DMS153 (cell line): ENCODE measurements at places on chromosomes 2 and 18.

- DNase-seq, result no peak
Measured at GRCh38 chr2:12623051-12623450, 93.7 kb upstream of the TRIB2 start.

- no peak for DNase-seq
Measured at GRCh38 chr2:58268685-58269084, 27.6 kb upstream of the FANCL start.

DNA sequence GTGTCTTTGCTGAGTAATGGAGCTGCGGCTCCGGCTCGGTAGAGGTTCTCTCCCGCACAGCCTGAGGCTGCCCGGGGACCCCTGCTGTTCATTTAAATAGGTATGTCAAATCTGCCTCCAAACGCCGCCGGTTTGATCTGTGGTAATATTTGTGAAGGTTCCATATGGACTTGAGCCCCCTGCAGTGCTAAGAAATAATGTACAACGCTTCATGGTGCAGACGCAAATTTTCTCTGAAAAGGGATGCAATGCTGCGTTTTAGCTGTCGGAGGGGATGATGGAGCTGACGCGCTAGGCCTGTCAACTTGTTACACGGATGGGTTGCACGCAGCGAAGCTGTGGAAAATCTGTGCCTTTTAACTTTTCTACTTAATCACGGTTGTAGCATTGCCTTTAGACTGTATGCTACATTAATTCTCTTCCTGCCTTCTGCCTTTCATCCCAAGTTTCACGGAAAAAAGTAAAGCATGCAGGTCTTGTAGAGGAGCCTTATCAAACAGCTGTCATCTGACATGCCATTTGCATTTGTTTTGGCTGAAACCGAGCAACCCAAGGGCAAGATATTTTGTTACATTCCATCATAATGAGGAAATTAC lies 43.2 kb downstream of the MRPS9 start:
- no peak for DNase-seq

DNA sequence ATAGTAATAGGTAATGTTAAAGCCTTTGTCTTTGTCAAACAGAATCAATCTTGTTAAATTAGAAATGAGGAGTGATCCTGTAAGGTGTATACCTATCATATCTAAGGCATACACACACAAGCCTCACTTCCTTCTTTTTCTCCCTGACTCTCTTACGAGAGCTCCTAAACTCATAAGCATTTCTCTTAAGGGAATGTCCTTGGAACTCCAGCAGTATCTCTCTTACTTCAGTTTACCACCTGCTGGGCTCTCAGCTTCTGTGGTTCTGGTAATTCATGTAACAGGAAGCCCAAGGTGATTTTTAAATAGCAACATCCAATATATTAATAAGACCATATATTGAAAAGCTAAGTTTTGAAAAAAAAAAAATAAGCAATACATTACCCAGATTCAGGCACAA lies 85.9 kb downstream of the UBE2E3 start:
- DNase-seq, result no peak

GRCh38 chr2:128967646-128968045 lies 649.0 kb upstream of the HS6ST1 start:
- no peak for DNase-seq

GRCh38 chr2:235493775-235494715 lies at the start of gene AGAP1:
Gene AGAP1 (plus strand): TSS chr2:235494043.
- DNase-seq, result peak; percentile 57

- DNase-seq, result no peak
Measured at GRCh38 chr18:37419315-37419714, 146.3 kb downstream of the CELF4 start.

DNA sequence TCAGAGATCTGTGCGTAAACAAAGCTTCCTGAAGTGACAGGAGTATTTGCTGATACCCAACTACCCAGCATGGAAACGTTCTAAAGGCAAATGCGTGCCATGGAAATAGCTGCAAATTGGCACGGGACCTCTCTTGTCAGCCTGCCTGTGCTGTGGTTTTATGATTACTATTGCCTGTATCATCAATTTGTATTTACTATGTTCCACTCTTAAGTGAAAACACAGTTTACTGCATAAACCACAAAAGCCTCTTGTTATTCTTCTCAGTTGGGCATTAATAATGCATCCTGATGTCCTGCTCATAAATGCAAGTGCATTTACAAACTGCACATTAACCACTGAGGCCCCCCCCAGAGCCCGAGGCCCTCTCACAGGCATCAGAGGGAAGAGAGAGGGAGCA lies 196.6 kb upstream of the SLC35G4 start:
- DNase-seq, result no peak

DNA sequence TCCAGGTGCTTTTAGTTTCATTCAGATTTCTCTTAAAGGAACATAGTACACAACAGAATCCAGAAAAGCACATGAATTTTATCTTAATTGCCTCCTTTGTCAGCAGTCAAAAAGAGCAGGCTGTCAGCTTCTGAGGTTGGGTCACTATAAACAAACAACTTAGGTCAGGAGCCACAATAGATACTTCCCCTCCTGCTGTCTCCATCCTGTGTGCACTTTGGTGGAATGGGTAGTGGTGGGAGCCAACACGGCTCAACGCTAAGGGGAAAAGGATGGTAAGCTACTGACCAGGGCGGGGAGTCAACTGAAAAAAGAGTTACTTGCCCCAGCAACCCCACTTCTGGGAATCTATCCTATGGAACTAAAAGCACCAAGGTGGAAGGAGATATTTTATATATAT lies 121.9 kb downstream of the PAX3 start:
- peak; percentile 17 for DNase-seq

GRCh38 chr2:120783371-120783791 lies 47.7 kb downstream of the GLI2 start:
- no peak for DNase-seq

- no peak for DNase-seq
Measured at GRCh38 chr2:144553379-144553778, 33.5 kb upstream of the ZEB2 start.
